ENCODE measurements at places on chromosomes 1 and 21.

DNA sequence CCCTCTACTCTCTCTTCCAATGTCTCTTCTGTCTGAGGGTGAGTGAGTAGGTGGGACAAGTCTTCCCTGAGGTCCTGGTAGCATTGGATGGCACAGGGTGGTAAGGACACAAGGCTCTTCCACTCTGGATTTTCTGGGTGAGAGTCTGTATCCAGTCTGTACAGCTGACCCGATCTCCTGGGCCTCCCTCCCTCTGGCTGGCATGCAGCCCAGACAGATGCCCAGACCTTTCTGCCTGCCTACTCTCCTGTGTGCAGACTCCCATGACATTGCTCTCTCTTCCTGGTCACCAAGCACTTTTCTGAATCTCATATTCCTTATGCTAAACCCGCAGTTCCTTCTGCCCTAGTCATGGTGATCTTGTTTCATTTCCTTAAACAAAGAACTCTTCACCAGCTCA, 100.3 kb downstream of the GRIK3 start:
- DNase-seq = no peak

DNA sequence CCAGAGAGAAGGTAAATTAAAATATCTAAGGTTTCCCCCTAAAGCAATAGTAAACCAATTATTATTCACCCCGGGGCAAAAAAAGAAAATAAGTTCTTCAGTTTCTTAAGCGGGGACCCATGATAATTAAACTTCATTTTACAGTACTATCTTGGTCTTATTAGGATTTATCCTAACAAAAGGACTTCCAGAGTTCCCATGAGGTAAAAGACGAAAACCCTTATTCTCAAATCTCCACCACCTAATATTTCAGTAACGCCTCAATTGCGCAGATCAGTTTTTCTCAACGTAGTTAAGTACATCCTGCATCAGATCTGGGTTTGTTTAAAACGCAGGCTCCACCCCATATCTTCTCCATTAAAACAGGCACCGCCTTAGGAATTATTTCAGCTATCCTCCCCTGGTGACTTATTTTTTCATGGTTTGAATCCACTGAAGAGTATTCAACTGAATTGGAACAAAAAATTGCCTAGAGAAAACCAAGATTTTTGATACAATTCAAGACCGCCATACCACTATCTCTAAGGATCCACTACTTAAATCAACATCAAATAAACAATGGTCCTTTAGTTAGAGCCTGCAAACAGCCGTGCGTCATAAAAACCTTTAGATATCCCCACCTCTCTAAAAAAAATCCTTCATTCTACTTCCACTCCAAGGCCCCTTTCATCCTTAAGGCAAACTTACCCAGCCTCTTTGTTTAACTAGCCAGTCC, 1.7 kb downstream of the MCL1 start:
- DNase-seq = no peak

- no peak for DNase-seq
Observed at GRCh38 chr1:65027666-65028358, 61.5 kb upstream of the JAK1 start.

GRCh38 chr1:66750577-66750976, 1.7 kb upstream of the DYNLT5 start:
- no peak for DNase-seq

DNA sequence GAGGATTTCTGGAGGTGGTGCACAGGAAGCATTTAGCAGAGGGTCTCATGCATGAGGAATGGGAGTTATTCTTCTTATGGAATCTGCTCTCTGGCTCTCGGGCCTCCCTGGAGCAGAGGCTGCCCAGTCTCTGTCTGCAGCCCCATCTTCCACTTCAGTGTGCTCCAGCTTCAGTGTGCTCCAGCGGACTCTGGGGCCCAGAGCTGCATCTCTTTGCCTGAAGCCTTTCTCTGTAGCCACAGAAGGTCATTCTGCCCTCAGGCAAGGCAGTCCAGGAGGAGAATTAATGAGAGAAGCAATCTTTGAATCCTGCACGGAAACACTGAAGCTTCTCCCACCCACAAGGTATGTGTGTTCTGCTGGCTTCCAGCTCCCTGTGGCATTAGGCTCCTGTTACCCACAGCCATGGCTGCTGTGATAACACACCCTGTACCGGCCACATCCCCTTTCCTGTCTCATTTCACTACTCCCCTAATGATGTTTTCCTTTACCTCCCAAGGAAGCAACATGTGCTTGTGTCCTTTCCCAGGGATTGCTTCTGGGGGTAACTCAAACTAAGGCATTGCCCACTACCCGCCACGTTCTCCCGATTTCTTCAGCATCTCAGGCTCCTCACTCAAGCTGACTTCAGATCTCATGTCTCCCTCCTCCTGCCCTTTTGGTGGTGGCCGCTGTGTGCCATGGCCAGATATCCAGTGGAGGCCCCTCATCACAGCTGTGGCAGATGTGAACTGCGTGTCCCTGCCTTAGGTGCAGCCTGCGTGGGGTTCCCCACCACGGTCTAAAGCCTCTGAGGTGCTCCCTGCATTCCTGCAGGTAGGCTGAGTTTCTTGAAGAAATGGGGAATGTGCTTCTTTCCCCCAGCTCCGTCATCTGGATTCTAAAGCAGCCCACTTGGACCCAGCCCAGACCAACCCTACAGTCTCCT, 181.2 kb upstream of the GALNT2 start:
- DNase-seq = no peak
